Daoy (cell line): ENCODE measurements at places on chromosomes 5 and 9.

DNA sequence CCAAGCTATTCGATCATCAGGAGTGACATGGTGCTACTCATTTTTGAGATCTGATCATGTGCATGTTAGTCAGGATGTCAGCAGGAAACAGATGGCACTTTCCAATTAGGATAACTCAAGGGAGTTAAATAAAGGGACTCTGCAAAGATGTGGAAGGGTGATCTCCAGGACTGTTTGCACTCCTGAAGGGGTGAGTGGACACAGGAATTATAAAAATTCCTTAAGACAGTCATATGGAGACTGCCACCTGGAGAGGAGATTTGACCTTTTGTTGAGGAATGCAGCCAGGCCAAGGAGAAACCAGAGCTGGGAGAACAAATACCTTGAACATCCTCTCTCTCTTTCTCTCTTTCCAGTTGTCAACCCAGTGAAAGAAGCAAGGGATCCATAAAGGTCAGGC, 189.1 kb downstream of the GABRG2 start:
- DNase-seq, result no peak

DNA sequence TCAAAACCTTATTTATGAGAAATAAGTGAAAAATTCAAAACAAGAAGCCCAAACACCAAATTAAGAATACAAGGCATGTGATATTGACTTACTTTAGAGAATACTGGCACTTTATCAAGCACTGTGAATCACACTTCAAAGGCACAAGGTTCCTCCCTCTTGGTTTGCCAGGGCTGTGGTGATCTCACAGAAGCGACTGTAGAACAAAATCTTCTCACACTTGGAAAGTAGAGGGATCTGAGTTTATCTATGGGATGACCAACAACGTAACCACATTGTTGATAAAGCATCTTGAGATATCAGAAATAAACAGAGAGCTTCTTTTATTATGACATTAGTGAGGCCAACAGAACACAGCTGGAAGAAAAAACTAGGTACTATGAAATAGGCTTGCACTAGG, 295.9 kb downstream of the NFIB start:
- DNase-seq, result peak; percentile 58

- peak; percentile 91 for DNase-seq
These were observed 126.9 kb downstream of the TLE1 start for GRCh38 chr9:81562231-81563019.

DNA sequence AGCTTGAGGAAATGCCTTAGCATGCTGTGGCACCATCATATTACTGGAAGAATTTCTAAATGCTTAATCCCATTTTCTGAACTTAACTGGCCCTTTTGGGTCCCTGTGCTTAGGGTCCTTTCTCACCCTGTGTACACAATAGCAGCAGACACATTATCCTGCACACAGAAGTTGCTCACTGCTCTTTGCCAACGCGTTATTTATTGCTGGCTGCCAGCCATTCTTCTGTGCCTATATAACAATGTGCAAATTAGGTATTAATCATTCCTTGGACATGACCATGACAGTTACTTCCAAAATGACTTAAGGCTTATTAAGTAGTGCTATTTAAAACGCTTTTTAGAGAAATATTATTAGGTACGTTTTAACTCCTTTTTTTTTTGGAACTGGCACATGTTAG, 134.7 kb downstream of the FBN2 start:
- DNase-seq, result no peak

DNA sequence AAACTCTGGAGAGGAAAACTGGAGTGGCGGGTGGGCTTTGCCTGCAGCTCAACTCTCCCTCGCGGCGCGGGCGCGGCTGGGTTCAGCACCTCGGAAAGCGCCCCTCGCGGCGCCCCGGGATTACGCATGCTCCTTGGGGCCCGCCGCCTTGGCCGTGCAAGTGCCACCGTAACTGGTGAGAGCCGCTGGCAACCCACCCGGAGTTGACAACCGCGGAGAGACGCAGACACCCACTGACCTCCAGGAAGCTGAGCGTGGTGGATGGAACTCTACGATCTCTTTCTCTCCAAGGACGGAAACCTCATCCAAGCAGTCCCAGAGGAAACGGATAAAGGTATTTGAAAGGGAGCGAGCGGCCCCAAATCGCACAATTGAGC, 194 bp upstream of the RXFP3 start:
- peak; percentile 70 for DNase-seq

- no peak for DNase-seq
These were observed 145.3 kb downstream of the TTLL11 start for GRCh38 chr9:121947775-121948174.

- no peak for DNase-seq
These were observed 280.3 kb upstream of the TUT7 start for GRCh38 chr9:86634501-86634900.

DNA sequence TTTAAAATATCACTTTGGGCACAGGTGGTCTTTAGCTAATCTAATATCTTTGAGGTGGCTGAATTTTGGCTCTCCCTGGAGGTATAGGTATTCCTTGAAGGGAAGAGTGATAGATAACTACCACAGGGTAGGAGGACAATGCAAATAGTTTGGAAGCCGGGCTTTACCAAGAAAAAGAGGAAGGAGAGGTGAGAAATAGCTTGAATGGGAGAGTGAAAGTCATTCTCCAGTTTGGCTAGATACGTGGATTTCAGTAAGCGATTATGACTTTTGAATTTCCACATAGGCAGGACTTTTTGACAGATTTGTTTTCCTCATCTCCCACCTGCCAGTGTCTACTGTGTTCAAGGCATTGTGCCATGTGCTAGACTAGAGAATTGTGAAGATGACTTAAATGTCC, 45.5 kb downstream of the RASA1 start:
- DNase-seq, result no peak

- peak; percentile 42 for DNase-seq
These were observed 1.1 kb upstream of the ANKDD1B start for GRCh38 chr5:75610201-75610600.

DNA sequence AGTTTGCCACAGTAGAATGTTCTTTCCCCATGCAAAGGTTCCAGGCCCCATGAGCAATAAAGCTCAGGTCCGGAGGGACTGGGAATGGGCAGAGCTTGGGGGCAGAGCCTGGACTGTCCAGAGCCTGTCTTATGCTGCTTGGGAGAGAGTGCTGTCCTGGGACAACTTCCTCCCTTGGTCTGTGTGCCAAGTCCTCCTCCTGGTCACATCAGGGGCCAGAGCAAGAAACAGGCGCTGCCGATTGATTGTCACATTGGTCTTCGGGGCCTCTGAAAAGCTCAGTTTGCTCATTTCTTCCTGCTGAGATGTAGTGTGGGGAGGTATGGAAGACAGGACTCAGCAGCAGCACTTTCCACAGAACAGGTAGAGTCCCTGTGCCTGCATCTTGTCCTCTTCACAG, 54.0 kb upstream of the FCN1 start:
- no peak for DNase-seq

DNA sequence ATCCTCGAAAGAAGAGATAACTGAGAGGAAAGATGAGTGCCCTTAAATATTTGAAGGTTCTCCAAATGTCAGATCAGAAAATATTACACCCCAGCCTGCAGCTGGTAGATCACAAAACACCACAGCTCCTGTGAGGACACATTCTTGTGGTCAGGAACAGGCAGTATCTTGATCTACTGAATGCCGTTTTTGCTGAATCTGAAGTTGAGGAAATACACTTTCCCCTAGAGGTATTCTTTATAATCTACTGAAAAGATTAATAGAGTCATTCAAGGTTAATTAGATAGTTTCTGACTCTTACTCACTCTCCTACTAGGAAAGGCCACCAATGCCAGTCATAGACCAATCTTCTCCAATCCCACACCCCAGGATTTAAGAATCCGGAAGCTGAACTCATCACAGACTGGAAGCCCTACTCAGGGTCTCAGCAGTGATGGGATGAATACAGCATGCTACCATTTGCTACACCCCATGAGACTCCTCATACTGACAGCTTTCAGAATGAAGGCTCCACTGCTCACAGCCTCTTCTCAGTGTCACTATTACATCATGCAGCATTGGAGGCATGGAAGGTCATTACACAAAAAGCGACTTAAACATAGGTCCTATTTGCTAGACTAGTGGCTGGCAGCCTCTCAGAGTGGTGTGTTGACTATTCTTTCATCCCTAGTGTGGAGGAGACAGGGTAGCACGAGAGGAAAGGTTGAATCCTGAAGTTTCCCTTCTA, 143.9 kb upstream of the SLC1A3 start:
- no peak for DNase-seq

- peak; percentile 82 for DNase-seq
These were observed 2.2 kb downstream of the TNIP1 start for GRCh38 chr5:151078490-151079262.

- DNase-seq, result no peak
These were observed 326.9 kb downstream of the ZNF608 start for GRCh38 chr5:124419531-124419930.

DNA sequence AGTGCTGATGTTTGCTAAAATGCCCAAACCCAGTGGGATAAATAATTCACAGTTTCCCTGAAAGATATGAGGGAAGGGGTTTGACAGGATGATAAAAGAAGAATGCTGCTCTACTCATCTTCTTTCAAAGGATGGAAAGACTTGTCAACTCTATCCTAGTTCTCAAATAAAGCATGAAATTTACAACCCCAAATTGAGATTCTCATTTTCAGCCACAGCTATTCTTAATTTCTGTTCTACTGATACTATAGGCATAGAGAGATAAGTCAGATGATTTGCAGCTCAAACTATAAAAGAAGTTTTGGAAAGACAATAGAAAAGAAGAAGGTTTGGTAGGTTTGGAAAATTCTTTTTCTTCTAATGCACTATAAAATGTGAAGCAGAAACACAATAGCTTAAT, 542.6 kb downstream of the CSNK1G3 start:
- no peak for DNase-seq

DNA sequence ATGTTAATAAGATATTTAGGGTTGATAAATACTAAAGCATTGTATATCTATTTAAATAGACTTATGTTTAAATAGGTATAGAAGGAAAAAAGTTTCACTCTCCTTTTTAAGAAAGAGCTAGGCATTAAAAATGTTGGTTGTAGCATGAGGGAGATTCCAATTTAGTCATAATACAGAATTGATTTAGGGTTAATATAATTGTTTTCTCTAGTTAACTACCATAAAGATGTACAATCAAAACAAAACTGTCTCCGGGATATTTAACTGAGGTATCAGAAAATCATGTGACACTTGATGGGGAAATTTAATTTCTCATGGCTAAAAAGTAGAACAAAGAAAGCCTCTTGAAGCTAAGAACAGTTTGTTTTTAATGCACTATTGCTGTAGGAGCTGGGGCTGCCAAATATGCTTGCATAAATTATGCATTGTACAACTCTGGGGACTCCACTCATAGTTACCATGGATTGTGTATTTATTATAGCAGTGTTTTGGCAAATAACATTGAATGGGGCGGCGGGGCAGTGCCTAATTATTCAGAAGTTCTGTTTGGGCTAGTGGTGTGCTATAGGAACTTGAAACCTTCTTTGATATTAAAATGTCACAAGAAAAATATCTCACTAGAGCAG, 44.2 kb downstream of the SMC2 start:
- DNase-seq, result no peak

DNA sequence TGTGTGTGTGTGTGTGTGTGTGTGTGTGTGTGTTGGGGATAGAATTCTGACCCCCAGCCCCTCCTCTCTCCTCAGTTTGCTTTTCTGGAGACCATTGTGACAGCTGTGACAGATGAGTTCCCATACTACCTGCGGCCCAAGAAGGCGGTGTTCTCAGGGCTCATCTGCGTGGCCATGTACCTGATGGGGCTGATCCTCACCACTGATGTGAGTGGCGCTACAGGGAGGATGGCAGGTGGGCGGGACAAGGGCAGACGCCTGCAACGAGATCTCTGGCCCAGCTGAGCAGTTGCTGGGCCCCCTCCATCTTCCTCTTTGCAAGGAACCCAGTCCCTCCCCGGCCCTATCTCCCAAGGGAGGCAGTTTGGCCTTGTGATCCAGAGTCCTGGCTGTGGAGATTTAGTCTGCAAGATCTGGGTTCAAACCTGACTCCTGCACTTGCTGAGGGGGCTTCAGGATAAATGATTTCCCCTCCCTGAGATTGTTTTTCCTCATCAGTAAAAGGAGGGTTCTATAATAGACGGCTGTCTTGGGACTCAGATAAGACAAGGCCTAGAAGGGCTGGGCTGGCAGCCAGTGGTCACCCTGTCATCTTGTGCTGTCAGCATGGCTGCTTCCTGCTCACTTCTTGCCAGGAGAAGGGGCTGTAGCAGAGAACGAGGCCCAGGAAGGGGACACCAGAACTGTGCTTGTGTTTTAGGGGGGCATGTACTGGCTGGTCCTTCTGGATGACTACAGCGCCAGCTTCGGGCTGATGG, 14.1 kb downstream of the SLC6A7 start:
- DNase-seq, result no peak

DNA sequence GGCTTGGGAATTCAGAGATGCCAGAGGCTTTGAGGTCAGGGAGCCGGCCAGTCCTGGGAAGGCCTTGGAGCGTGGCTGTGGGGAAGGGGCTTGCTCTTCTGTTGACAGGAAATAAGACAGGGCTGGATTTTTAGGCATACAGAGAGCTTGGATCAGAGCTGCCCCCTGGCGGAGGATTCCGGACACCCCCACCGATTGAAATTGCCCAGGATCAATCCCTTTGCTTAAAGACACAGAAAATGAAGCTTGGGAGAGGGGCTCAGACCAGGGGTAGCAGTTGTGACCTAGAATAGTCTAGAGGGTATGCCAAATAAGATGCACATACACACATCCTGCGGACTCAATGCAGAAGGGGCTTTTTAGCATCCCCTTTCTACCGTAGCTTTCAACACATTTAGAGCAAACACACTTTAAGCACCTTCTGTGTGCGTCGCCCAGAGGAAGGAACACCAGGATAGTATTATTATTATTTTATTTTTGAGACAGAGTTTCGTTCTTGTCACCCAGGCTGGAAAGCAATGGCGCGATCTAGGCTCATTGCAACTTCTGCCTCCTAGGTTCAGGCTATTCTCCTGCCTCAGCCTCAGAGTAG, 1.7 kb upstream of the NTMT1 start:
- no peak for DNase-seq

GRCh38 chr5:173835131-173835530, 53.0 kb upstream of the CPEB4 start:
- DNase-seq, result no peak

- DNase-seq, result no peak
These were observed 27.7 kb downstream of the PRDM6 start for GRCh38 chr5:123116757-123117156.

DNA sequence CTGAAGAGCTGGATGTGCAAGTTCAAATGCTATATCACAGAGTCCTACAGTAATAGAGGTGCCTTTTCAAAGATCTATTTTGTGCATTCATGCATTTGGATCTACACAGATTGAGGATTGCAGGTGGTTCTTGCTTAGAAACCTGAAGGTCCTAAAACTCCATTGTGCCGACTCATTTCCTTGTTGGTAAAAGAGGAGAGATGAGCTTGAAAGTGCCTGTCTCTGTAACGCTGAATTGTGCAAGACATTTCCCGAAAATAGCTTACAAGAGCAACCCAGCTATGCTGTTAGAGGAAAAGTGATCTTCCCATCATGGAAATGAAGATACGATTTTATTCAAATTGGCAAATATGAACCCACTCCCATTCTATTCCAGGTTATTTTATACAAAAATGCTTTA, 110.7 kb upstream of the CXCL14 start:
- no peak for DNase-seq

- DNase-seq, result no peak
These were observed 104.4 kb downstream of the FRMD3 start for GRCh38 chr9:83433846-83434245.
